Hematopoietic multipotent progenitor cell treated with erythropoietin and hydrocortisone succinate and interleukin-3 and kit ligand, for 17 days (in vitro differentiated cells): ENCODE measurements at places on chromosomes 5 and 9.

GRCh38 chr9:94984891-94985476, 258.5 kb downstream of the AOPEP start:
- no peak for DNase-seq

DNA sequence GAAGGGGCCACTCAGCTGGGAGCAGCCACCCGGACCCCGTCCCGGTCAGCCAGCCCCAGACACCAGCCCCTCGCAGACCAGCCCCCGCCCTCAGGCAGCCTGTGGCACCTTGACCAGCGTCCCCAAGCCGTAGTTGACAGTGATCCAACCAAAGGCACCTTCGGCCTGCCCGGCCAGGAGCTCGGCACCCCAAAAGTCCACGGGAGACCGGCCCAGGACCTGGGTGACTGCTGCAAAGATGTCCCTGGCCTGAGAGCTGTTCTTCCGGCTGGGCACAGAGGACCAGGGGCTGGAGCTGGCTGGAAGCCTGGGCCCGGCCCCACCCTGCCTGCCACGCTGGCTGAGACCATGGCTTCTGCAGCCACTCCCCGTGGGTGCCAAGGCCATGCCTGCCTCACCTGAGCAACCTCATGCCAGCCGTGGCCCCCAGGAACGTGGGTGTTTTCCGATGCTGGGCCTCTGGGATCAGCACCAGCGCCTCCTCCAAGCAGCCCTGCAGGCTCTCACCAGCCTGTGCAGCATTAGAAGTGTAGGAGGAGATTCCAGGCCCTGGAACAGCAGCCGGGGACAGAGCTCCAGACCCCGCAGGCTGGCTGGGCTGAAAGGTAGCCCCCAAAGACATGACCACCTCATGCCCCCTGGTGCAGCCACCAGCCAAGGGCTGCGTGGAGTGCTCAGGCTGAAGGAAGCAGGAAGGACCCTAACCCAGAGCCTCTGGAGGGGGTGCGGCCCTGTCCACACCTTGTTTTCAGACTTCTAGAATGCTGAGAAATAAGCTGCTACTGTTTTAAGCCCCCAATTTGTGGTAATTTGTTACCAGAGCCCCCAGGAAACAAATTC, 4.2 kb downstream of the ENTPD8 start:
- no peak for DNase-seq

DNA sequence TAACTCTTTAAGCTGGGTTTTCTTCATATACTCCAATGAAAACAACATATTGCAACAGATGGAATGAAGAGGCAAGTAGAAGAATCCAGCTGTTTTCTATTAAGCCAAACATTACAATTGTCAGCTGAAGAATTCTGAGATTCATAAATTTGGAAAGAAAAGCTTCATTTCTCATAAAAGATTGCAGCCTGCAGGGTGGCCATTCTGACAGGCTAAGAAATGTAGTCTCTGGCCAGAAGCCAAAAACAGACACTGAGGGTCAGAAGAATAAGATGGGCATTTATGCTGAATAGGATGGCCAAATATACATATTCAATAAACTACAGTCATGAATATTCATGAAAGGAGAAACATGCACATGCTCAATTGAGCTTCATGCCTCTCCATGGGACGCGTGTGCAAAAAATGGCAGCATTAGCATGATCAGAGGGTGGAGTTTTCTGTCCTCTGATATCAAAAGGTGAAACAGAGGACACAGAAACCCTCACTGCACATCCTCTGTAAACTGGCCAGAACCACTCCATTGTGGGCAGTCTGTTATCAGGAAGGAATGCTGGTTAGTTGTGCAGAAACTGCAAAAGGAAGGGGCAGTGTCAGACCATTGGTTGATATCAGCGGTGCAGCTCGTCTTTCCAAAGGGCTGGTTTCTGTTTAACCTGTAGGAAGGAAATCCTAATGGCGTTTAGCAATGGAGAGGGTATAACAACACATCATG, 50.2 kb downstream of the FXN start:
- DNase-seq: no peak

- no peak for DNase-seq
Observed at GRCh38 chr5:124257048-124257447, 489.4 kb downstream of the ZNF608 start.

DNA sequence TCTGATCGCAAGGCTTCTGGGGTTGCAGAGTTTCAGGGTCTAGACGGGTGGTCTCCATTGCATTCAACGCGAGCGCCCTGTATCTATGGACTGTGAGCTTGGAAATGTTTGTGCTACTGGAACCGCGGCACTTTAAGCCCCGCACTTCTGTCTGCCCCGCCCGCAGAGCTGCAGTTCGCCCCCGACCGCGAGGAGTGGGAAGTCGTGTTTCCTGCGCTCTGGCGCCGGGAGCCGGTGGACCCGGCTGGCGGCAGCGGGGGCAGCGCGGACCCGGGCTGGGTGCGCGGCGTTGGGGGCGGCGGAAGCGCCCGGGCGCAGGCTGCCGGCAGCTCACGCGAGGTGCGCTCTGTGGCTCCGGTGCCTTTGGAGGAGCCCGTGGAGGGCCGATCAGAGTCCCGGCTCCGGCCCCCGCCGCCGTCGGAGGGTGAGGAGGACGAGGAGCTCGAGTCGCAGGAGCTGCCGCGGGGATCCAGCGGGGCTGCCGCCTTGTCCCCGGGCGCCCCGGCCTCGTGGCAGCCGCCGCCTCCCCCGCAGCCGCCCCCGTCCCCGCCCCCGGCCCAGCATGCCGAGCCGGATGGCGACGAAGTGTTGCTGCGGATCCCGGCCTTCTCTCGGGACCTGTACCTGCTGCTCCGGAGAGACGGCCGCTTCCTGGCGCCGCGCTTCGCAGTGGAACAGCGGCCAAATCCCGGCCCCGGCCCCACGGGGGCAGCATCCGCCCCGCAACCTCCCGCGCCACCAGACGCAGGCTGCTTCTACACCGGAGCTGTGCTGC, 1.0 kb downstream of the ADAMTS19 start:
- DNase-seq: no peak

- no peak for DNase-seq
Observed at GRCh38 chr5:169978714-169979113, 1.6 kb downstream of the INSYN2B start.

- DNase-seq: no peak
Observed at GRCh38 chr5:141717043-141717442, 35.0 kb upstream of the ARAP3 start.

DNA sequence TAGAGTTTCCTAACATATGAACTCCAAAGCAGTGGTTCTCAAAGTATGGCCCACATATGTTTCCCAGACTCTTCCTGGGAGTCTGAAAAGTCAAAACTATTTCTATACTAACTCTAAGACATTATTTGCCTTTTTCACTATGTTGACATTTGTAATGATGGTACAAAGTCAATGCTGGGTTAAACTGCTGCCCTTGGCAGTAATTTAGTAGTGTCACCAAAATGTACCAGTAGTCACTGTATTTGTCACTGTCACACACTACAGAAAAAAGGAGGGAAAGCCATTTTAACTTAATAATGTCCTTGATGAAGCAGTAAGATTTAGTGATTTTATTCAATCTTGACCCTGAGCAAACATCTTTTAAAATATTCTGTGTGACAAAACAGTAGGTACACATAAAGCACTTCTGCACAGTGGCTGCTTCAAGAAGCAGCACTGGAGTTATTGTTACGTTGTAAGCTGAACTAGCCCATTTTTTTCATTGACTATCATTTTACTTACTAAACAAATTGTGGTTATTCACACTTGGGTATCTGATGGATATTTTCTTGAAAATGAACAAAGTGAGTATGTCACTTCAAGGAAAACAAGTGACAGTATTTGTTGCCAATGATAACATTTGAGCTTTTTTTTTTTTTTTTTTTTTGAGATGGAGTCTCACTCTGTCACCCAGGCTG, 90.3 kb downstream of the NR6A1 start:
- DNase-seq: no peak

GRCh38 chr9:93306081-93306480, 122.1 kb downstream of the WNK2 start:
- no peak for DNase-seq

- DNase-seq: no peak
Observed at GRCh38 chr9:105484226-105484625, 36.4 kb downstream of the FSD1L start.

- no peak for DNase-seq
Observed at GRCh38 chr9:33157960-33158842, 8.9 kb downstream of the B4GALT1 start.
